ENCODE measurements at places on chromosomes 6 and 20.
A peak's percentile ranks its signal among the peaks of the same experiment; 100 is the strongest.

- no peak for DNase-seq
Measured at GRCh38 chr20:10670501-10671220, 3.1 kb downstream of the JAG1 start.

DNA sequence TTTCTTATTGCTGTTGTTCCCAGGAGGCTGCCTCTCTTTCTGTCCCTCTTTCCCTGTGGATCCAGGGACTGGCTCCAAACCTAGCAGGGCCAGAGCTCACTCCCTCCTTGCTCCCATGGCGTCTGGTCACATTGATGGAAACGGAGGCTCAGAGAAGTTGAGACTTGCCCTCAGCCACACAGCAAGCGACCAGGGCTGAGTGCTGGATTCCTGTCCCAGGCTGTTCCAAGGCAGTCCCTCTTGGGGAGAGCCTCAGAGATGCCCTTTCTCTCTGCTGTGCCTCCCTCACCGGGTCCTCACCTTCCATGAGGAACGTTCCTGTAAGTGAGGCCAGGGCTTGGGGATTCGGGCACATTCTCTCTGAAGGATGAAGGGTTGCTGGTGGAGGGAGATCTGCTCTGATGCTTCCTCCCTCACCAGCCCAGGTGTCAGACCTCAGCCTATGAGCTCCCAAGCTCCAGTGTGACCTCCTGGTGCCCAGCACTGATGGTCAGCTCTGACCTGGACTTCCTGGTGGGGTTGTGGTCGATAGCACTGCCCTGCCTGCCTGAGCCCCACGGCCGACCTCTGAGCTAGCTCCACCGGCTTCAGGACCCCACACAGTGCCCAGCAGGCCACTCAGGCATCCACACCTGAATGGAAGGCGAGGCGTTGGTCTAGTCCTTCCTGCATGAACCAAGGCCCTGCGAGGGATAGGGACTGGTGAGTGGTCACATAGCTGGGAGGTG is 26.8 kb downstream of the SUN5 start:
- DNase-seq: no peak

- DNase-seq: no peak
Measured at GRCh38 chr6:5054245-5054873, 30.8 kb upstream of the PPP1R3G start.

- DNase-seq: peak; percentile 15
Measured at GRCh38 chr6:158057213-158057987, 75.7 kb downstream of the SYNJ2 start.

DNA sequence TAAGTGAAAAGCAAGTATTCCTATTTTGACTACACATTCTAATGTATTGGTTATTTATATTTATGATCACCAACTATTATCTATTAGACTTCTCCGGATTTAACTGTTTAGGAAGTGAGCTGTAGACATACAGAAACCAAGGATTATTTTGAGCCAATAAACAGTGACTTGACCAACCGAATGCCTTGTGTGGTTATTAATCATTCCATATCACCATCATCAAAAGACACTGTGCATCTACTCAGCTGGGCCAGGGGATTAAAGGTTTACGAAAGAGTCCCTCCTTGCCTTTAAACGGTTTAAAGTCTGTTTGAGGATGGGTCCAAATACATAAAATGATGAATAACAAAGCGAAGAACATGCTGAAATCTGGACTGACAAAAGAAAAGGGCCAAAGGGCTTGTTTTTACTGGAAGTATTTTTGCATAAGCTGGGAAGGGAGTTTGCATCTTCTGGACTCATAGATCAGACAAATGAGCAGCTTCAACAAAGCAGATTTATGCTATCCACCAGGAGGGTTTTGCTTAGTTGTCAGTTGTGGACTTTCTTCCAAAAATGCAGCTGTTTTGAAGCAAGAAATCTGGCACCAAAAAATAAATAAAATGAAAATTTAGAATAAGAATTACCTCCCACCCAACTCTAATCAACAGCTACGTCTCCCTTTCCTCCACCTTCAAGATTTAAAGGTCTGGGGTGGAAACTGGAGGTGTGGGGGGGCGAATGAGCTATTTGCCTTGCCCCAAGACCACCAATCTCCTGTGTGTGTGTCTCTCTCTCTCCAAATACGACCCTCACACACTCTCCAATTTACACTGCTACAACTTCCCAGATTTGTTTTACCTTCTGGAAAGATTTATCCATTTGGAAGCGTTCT is 33.6 kb upstream of the ID4 start:
- no peak for DNase-seq

DNA sequence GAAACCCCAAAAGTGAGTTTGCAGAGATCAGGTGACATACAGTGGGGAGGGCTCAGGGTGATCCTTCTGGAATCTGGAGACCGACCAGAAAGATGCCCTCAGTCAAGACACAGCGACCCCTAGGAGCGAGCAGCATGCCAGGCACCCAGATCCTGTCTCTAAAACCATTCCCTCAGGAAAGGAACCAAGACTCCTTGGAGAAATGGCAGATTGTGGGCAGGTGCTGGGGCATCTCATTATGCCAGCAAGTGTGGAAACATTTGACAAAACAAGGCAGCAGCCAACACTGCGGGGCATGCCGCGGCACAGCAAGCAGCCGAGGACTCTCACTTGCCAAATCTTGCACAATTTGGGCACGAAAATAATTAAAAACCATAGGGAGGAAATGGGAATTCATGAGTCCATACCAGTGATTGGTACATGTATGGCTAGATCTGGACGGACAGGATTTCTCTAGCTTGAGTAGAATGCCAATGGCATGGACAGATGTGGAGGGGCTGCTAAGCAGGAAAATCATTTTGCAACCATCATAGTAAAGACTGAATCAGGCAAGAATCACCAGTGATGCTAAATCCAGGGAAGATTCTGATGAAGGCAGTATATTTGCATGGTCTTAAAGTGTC is 76.9 kb downstream of the GINS1 start:
- DNase-seq: no peak

Measured in stimulated activated CD4-positive, alpha-beta T cell treated with anti-CD3 and anti-CD28 coated beads, Interleukin-12 subunit alpha, Interleukin-12 subunit beta, amount 100 ng/mL, for 24 hours (primary cell).